ENCODE measurements at places on chromosomes 5 and 9.

- no peak for DNase-seq
Measured at GRCh38 chr9:70135176-70135575, 91.5 kb downstream of the MAMDC2 start.

DNA sequence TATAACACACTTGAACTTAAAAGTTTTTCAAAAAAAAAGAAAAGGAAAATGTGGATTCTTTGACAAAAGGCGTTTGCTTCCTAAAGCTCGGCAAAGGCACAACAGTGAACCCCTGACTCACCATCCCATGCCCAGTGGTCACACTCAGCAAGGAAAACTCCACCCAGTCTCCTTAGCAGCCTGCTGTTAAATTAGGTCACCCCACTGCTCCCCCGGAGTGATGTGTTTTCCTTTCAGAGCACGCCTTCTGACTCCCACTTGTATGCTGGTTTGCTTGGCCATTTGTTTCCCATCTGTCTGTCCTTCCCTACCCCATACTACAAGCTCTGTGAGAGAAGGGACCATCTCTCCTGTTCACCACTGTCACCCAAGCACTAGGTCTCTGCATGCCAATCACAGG lies 23.8 kb downstream of the RETREG1 start:
- no peak for DNase-seq

GRCh38 chr5:40474250-40474649 lies 205.5 kb upstream of the PTGER4 start:
- DNase-seq: no peak

DNA sequence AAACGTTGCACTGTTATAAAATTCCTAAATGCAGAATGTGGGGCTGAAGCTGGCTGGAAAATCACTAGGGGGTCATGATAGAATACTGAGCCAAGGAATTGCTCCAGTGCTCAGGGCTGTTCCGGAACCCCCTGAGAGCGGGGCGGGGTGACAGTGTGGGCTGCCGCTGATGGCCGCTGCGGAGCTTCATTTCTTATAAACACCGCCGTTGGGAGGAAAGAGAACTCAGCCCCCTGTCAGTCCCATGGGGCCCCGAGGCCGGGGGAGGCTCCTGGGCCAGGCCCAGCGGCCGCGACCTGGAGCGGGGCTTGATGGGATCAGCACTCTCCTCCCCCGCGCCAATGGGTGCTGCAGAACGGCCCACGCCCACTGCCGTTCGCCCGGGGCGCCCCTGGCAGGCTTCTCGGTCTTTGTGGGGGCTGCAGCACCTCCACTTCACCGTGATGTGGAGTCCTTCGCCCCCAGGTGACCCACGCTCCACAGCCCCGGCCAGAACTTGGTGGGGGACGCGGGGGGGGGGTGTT lies 5.2 kb upstream of the IRF1 start:
- peak; percentile 91 for DNase-seq

DNA sequence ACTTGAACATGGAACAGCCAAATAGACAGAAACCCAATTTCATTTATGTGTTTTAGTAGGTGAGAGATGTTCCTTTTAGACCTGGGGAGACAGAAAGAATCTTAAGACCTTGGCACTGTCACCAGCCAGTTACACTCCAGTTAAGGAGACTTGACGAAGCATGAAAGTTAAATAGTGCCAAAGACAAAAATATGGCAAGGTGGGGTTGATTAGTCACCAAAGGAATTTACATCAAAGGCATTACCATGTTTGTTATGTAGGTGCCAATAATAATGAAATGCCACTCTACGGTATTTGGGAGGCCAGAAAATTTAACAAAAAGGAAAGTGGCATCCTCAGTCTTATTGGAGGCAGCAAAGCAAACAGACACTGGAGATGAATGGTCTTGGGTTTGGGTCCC lies 9.2 kb upstream of the IL12B start:
- DNase-seq: no peak

GRCh38 chr9:136105398-136106135 lies 10.5 kb upstream of the NACC2 start:
- DNase-seq: peak; percentile 75

All from BE2C (cell line).